ENCODE measurements at places on chromosomes 3 and 15.

DNA sequence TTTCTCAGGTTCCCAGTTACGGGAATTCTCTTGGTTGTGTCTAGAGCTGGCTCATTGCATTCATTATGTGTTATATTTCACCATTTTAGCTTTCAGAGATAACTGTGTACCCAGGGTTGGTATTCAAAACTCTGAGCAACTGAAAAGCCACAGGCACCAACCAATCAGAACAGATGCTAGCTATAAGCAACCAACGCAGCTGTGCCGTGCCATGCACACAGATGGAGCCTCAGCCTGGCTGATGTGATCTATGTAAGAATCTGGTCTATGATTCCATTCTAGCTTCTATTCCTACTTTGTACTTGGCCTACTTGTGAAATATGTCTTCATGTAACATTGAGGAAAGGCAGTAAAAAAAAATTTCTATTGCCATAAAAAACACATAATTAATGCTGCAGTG, 95.0 kb upstream of the CCDC80 start:
- no peak for DNase-seq

- DNase-seq, result no peak
Observed at GRCh38 chr3:183330881-183331280, 77.8 kb downstream of the B3GNT5 start.

- DNase-seq, result no peak
Observed at GRCh38 chr3:98262046-98262445, 2.0 kb upstream of the OR5H6 start.

DNA sequence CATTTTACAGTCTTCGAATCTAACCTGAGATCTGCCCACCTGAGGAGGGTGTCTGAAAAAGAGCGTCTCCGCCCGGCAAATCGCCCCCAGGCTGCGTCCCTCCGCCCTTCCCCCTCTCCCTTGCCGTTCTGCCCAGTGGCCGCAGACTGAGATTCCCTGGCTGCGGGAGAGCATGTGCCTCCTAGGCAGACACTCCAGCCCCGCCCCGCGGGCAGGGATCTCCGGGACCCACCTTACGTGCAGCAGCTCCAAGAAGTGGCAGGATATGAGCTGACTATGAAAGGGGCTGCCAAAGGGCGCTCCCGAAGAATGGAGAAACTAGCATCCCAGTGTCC, 2.7 kb upstream of the WNT5A start:
- DNase-seq, result no peak

DNA sequence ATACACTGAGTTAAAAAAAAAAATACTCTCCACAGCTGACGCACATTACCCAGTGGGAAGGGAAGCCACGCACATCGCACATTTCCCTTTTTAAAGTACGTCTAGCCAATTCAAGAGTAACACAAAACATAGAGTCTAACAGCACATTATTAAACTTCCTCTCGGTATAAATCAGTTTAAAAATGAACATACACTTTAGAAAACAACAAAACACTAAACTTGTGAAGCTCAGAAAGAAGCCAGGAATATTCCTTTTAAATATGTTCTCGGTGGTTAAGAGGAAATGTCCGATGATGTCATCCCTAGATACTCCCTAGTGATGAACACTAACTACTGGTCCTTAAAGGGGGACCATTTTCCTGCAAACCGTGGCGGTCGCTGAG, 721 bp downstream of the MYEF2 start:
- DNase-seq, result no peak

DNA sequence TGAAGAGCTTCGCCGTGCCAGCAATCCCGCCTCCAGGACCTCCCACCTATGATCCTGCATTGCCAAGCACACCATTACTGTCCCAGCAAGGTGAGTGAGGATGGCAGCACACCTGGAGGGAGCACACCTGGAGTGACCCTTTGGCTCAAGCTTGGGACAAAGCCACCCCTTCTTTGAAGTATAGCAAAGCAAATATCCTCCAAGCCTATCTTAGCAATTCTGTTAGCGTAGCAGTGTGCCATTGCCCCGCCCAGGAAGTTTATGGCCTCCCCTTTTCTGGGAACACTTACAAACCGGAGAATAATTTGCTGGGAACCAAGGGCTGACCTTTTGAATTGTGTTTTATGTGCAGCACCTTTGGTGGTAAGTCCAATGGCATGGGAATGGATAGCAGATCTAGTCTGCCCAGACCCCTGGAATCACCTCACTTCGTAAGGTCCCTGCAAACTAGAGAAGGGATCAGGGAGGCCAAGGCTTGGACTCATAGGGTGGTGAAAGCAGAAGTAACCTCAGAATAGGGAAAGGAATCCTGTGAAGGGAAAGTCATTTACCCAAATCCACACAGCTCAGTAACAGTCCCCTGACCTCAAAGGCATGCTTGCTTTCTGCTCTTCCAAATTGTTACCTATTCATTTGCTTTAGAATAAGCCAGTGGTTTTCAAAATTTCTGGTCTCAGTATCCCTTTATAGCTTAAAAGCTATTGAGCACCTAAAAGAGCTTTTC, 70.1 kb downstream of the HCN4 start:
- DNase-seq, result no peak

DNA sequence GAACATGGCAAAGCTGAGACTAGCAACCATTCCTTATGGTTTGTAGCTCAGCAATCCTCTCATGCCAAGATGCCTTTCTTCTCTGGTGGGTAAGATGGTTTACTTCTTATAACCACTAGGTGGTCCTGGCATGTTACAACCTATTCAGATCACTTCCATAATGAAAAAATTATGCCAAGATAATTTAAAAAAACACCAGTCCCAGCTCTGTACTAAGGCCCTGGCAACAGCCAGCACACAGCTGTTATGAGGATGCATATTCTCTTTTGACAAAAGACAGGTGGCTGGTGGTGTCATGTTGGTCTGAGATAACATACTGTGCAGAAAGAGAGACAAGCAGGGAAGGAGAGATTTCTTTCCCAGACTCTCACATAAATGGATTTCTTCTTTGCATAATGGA, 65.7 kb upstream of the FRMD4B start:
- DNase-seq, result no peak

- no peak for DNase-seq
Observed at GRCh38 chr3:154786724-154787123, 293.4 kb upstream of the MME start.

GRCh38 chr15:29089731-29090616, 179.6 kb downstream of the NSMCE3 start:
- no peak for DNase-seq

- no peak for DNase-seq
Observed at GRCh38 chr3:46889381-46890110, 12.0 kb downstream of the PTH1R start.

DNA sequence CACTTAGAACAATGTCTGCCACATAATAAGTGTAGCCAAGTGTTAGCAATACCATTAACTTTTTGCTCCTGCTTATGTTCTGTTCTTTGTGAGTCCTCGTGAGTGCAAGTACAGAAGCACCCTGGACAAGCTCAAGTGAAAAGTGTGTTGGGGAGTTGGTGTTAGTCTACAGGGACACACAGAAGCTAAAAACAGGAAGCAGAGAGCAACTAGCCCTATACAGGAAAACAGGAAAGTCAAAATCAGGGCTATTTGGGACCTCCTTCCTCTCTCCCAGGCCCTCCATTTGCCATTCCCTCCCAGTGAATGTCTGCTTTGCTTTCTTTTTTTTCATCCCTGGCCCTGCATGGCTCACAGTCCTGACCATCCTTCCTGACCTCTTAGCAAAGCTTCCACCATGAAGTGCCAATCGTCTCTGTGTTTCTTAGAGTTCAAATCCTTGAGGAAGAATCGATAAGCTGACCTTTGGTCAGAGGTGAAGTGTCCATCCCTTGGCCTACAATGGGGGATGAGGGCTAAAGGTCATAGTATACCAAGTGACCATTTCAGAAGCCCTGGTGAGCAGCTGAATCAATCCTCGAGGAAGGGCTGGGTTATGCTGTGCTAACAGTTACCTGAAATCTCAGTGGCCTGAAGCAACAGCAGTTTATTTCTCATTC, 328.2 kb downstream of the SHQ1 start:
- DNase-seq, result no peak

GRCh38 chr3:195261925-195262324, 9.0 kb downstream of the XXYLT1 start:
- no peak for DNase-seq

GRCh38 chr3:153853163-153853562, 268.0 kb upstream of the ARHGEF26 start:
- DNase-seq, result no peak

DNA sequence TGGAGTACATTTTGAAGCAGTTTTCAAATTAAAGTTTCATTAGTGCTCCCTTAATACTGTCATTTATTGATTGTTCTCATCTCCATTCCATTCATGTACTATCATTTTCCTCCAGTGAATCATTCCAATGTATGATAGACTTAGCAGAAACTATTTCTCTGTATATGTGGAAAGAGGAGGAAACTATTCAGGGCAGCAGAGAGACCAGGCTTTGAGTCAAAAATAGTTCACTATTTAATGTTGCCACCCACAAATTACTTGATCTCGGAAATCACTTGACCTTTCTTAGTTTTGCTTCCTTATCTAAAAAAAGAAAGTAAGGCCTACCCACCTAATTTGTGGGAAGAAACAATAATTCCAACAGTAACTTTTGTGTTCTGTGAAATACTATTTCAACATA, 610.5 kb upstream of the ZNF385D start:
- DNase-seq, result no peak

- DNase-seq, result no peak
Observed at GRCh38 chr3:15754047-15754446, 43.7 kb downstream of the ANKRD28 start.

DNA sequence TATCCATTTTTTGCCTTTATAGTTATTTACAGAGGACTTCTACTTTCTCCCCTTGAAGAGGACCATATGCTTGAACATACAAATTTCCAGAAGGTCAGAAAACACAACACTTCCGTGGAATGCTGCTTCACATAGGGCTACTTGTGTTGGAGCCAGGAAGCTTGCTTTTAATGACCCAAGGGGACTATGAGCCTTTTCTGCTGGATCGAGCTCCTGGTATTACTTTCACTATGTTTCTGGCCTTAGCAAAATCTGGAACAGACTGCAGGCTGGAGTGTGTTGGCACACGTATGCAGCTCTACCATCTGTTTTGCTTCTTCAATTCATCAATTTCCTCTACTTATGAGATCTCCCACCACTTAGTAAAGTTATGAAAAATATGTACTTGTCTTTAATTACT, 69.3 kb upstream of the CBLB start:
- DNase-seq, result no peak

DNA sequence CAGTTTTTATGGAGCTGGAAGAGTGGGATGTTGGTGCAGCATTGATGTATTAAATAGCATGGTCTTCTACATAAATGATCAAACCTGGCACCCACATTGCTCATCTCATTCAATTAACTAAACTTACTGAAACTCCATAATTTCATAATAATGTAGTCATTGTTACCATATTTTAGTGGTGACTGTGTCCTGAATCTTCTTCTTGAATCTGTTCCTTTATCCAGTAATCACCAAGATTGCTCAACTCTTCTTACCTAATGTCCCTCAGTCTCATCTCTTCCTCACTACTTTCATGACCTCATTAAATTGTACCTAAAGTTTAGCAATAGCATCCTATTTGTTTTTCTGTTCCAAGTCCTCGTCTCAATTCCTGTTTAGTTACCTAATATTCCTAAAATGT, 69.8 kb downstream of the FGF7 start:
- DNase-seq, result no peak

GRCh38 chr15:73982222-73982962, 9.7 kb downstream of the STOML1 start:
- no peak for DNase-seq

- no peak for DNase-seq
Observed at GRCh38 chr3:89246326-89246725, 138.9 kb downstream of the EPHA3 start.

DNA sequence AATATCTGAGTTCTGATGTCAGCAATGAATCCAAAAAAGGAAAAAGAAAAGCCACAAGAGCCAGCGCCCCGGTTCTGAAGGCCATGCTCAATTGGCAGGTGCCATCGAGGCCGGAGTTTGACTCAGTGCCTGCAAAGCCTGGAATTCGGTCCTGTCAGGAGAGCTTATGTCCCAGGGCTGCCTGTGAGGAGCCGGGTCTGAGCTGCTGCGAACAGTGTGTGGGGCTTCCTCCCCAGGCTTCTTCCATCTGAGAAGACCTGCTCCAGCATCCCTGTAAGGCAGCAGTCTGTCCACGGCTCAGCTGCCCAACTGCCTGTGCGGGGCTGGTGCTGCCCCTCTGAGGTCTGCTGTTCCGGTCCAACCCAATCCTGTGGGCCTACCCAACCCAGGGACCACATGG, 46.1 kb downstream of the ROPN1B start:
- DNase-seq, result no peak

- DNase-seq, result no peak
Observed at GRCh38 chr15:78225783-78226541, 8.4 kb downstream of the ACSBG1 start.

GRCh38 chr15:51842852-51843737, 13.6 kb downstream of the TMOD3 start:
- no peak for DNase-seq

GRCh38 chr3:161103776-161104385, 1.3 kb downstream of the B3GALNT1 start:
- DNase-seq, result no peak

DNA sequence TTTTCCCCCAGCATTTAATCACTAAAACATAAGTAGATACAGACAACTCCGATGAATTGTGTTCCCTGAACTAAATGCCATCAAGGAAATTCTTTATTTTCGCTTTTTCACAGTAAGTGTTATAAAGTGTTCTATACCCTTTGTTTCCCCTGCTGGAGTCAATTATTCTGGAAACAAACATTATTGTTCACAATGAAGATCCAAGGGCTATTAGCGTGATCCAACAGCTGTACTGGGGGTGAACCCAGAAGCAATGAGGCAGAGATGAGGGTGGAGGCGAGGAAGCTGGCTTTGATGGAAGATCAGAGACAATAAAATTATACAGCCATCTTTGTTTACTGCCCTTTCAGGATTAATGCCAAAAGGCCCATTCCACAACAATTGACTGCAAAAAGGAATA, 250.3 kb upstream of the IGF1R start:
- no peak for DNase-seq

GRCh38 chr3:64445109-64445943, 220.1 kb upstream of the PRICKLE2 start:
- no peak for DNase-seq

GRCh38 chr15:49301562-49301961, 121.5 kb upstream of the FGF7 start:
- no peak for DNase-seq

GRCh38 chr3:63521657-63522056, 130.8 kb upstream of the SNTN start:
- no peak for DNase-seq

GRCh38 chr3:123782488-123782887, 101.6 kb downstream of the MYLK start:
- no peak for DNase-seq

- no peak for DNase-seq
Observed at GRCh38 chr3:43390255-43390588, 103.9 kb downstream of the SNRK start.

GRCh38 chr3:185517387-185518130, 18.7 kb upstream of the TMEM41A start:
- no peak for DNase-seq

DNA sequence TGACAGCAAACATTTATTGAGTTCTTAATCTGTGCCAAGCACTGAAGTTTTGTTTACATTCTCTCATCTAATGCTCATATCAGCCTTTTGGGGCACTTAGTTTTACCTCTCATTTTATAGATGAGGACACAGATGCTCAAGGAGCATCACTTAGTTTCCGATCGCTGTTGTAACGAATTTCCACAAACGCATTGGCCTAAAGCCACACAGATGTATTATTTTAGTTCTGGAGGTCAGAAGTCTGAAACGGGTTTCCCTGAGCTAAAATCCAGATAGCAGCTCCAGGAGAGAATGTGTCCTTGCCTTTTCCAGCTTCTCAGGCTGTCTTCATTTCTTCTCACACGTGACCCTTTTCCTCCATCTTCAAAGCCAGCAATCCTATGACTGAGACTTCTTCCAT, 11.1 kb downstream of the SEMA6D start:
- no peak for DNase-seq

- DNase-seq, result peak; percentile 9
Observed at GRCh38 chr15:93141371-93141794, 52.4 kb upstream of the RGMA start.

All from T follicular helper cell (primary cell).